ENCODE measurements at places on chromosomes 2 and 18.

DNA sequence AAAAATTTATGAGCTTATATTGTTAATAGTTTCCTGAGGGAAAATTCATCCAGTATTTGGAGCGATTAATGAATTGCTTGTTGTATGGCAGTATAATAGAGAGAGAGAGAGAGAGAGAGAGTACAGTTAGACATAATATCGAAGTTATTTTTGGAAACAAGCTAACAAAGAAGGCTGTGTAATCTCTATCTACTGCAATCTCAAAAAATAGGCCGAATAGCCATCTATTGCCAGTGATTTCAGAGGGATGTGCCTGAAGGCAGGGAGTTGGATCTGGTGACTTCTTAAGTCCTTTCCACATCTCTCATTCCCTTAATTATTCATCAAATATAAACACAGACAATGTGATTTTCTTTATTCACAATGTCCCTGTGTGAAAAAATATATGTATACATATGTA lies 433.1 kb upstream of the RAB12 start:
- peak; percentile 7 for ATAC-seq

- no peak for ATAC-seq
These were observed 432.4 kb downstream of the FBXO15 start for GRCh38 chr18:73715210-73715670.

GRCh38 chr2:37674946-37675345 lies 3.5 kb upstream of the CDC42EP3 start:
- no peak for ATAC-seq

DNA sequence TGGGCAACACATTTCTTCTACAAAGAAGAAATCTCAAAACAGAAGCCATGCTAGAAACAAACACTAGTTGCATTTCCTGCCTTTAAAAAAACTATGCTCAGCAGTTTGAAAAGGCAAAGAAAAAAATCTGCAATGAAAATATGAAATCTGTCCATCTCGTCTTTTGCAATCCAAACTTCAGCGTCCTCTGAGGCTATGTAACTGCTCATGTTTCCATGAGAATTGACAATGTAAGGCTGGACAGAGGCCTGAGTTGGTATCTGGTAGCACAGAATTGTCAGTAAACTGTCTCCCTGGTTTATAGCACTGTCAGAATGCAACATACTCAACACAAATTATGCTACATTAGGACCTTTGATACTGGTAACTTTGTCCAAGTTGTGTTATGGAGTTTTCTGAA lies 429.9 kb downstream of the ARHGAP15 start:
- no peak for ATAC-seq

GRCh38 chr2:12539776-12540562 lies 176.8 kb upstream of the TRIB2 start:
- ATAC-seq, result peak; percentile 34

GRCh38 chr2:132750606-132751005 lies 80.6 kb upstream of the LYPD1 start:
- ATAC-seq, result no peak

DNA sequence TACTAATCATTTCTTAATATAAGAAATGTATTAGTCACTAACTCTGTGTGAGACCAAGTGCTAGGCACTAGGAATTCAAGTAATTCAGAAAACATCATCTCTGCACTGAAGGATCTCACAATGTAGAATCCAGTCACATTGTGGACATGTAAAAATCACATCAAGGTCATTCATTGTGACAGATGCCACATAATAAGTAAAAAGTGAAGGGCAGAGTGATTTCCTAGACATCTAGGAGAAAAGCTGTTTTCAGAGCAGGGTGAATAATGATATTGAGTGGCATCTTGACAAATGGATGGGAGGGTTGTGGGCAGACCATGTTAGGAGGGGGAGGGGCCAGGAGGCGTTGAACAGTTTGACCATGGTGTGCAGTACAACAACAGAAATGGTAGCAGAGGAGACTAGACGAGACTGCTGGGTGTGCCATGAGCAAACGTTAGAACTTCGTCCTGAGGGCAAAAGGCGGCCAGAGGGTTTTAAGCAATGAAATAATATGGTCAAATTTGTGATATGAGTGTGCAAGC lies 93.8 kb downstream of the DTNA start:
- ATAC-seq, result peak; percentile 69

- ATAC-seq, result no peak
These were observed 378.4 kb downstream of the LPIN1 start for GRCh38 chr2:12124790-12125189.
